CD4-positive, CD25-positive, alpha-beta regulatory T cell (primary cell): ENCODE measurements at places on chromosomes 12 and 14.

GRCh38 chr12:53222806-53223261 lies 9.2 kb downstream of the RARG start:
- no peak for DNase-seq

DNA sequence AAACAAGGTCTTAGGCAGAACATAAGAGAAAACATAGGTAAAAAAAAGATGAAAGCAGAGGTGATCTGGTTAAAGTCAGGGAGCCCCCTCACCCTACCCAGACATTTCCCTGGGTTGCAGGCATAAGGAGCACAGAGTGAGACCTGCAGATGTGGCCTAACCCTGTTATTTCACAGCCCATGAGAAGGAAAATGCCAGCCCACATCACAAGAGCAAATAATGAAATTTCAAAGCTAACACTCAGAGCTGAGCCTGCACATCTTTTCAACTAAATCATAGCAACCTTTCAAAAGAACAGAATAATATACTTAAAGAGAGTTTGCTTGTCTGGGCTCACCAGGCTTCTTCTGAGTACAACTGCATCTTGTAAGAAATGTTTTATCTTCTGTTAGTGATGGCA lies 295.4 kb downstream of the RPAP3 start:
- DNase-seq, result no peak

DNA sequence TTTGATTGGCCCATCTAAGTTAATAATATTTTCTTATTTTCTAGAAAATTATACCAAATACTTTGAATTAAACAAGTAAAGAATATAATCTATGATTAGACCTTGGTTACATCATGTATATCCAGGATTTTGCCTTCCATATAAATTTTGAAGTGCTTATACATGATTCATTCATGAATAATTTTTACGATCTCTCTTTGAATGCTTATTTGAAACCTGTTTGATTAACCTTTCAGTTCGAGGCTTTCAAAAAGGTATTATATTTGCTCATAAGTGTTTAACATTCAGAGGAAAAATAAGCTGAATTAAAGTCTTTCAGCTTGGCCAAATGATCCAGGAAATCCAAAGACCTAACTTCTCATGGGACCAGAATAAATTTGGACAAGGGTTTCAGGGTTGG lies 495.2 kb upstream of the GARIN6 start:
- DNase-seq, result no peak

GRCh38 chr14:97724265-97724731 lies 927.1 kb downstream of the VRK1 start:
- DNase-seq, result peak; percentile 86

DNA sequence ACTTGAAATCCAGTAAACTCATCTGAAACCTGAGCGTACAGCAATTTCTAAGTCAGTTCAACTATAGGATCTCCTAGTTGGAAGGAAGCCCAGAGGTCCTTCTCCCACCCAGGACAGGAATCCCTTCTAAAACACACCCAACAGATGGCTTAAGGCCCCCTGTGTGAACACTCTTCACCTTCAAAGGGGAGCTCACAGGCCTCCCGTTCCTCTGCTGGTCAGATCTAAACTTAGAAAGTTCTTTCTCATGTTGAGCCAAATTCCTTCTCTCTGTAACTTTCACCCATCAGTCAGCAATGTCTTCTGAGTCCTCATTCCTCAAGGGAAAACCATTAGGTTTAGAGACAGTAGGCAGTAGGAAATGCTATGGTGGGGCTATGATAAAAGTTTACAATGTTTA lies 355.2 kb downstream of the PCNX1 start:
- no peak for DNase-seq

- no peak for DNase-seq
Measured at GRCh38 chr12:129830796-129831195, 73.0 kb downstream of the TMEM132D start.

DNA sequence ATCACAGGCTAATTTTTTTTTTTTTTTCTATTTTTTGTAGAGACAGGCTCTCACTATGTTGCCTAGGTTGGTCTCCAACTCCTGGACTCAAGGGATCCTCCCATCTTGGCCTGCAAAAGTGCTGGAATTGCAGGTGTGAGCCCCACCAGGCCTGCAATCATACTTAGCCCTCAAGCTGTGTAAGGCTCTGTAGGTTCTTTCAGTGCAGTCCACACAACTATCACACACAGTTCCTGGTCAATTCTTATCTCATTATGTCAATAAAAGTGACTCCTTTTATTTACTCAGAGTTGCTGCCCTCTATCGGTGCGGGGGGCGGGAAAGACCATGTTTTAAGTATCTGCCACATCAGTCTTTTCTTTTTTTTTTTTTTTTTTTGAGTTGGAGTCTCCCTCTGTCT lies 29.0 kb downstream of the SLC2A3 start:
- DNase-seq, result no peak

DNA sequence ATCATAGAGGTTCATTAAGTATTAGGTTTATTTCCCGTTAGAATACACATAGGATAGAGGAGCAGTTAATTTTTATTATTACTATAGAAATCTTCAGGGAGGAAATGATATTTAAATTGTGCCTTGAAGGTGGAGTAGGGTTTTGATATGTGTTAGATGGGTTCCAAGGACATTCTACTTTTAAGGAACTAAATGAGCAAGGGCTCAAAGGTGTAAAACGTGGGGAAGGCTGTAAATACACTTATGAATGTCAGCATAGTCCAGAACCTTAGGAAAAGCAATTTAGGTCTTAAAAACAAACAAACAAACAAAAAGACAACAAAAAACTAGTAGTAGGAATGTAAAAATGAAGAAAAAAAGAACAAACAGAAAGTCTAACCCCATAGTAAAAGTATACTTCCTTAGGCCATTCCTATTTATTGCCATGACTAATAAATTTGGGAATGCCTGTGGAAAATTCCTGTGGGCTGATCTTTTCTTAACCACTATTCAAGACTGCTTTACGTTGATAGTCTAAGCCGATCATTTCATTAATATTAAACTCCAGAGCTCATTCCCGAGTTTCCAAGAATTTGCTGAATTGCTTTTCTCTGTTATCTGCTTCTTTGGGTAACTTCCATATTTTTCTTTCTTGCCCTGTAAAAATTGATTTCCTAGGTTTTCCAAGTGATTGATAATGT lies 180.3 kb downstream of the RAD51B start:
- DNase-seq, result no peak

DNA sequence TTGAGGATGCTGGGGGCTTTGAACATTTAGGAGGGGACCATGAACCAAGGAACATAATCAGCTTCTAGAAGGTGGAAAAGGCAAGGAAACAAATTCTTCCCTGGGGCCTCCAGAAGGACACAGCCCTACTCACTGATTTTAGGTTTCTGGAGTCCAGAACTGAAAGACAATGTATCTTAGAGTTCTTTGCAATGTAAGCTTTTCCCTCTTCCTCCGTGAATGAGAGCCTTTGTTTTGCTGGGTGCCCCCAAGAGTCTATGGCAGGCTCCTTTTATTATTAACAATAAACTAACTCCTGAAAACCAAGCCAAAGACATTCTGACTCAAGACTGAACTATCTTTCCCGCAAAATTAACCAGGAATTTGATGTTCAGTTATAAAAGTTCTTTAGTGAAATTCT lies 204.1 kb downstream of the STXBP6 start:
- DNase-seq, result no peak

GRCh38 chr12:127381681-127382080 lies 885.3 kb upstream of the TMEM132C start:
- DNase-seq, result no peak

- no peak for DNase-seq
Measured at GRCh38 chr12:16300122-16300521, 22.6 kb upstream of the SLC15A5 start.

DNA sequence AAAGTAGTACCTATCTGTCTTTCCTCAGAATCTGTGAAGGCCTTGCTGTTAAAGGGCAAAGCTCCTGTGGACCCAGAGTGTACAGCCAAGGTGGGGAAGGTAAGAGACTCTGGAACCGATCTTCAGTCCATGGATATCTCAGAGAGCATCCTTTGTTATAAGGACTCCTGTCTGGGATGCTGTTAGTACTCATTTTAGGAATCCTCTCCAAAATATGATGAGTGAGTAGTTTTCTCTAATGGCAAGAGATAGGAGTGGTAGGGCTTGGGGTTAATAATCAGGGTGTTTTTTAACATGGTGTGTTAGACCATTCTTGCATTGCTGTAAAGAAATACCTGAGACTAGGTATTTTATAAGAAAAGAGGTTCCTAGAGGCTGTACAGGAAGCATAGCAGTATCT lies 1.9 kb downstream of the PARP2 start:
- DNase-seq, result no peak

DNA sequence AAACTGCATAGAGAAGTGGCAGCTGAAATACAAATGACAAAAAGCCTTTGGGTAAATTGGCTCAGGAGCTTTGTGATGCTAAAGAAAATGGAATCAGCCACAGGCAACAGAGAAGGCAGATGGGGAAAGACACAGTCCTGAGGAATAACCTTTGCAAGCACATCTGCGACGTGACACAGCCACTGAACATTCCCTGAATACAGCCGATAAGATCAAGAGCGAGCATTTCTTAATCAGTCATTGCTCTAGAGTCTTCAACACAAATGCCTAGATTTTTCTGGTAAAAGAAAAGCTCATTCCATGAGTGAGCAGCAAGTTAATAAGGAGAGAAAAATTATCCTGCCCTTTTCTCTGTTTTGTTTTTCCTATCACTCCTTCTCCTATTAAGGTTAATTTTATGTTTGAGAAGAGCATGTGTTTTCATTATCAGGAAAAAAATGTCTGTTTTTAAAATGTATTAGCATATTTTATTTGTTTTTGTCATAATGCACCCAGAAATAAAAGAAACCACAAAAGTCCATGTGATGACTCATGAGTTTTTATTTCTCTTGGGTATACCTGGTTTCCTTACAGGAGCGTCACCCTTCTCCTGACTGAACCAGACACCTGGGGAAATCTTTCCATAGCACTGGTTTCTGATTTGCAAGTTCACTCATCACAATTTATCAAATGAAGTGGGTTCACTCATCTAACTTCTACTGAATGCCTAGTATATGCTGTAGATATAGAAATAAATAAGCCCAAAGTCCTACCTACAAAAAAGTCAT lies 45.4 kb upstream of the PCED1B start:
- DNase-seq, result no peak

GRCh38 chr14:20530771-20531571 lies 25.6 kb downstream of the RNASE10 start:
- peak; percentile 53 for DNase-seq

- DNase-seq, result no peak
Measured at GRCh38 chr14:36091096-36091495, 85.4 kb downstream of the PTCSC3 start.

- no peak for DNase-seq
Measured at GRCh38 chr12:22609501-22609900, 15.5 kb upstream of the ETNK1 start.

- DNase-seq, result no peak
Measured at GRCh38 chr12:107955966-107956643, 173.0 kb upstream of the WSCD2 start.

- no peak for DNase-seq
Measured at GRCh38 chr12:121577443-121578180, 3.2 kb downstream of the KDM2B start.

DNA sequence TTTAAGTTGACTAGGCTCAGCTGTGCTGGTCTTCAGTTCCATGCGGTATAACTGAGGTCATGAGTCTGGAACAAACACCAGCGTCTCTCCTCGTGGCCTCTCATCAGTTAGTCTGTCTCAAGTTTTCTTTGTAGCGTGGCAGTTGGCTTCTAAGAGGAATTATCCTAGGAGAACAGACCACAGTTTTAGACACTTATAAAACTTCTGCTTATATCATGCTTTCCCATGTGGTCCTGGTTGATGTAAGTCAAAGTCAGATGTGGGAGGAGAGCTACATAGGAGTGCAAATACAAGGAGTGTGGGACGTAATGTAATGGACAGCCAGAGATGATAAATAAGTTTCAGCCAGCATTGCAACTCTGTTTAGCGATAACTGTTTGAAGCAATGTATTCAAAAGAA lies 14.8 kb downstream of the PLEKHA5 start:
- DNase-seq, result no peak

DNA sequence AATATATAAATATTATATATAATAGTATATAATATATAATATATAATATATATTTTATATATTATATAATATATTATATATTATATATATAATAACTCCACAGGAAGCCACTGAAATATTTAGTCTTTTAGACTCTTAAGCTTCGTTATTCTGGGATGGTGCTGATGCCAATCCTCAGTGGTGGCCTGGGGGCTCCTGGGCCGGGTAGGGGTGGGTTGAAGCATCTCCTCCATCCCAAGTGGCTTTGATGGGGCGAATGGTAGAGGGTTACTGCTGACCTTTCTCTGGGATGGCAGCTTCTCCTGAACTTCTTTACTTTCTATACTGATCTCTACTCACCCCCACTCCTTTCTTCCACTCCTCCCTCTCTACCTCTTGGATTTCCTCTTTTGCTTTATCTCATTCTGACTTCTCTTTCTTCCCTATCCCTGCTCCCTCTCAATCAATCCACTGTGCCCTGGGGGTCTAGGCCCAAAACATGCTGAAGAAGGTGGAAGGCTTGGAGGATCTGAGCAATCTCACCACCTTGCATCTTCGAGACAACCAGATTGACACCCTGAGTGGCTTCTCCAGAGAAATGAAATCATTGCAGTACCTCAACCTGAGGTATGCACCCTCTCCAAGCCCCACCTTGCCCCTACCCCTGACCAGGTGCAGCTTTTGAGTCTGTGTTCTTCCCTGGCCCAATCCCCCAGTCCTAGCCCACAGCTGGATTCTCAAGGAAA lies 4.8 kb upstream of the ENO2 start:
- DNase-seq, result no peak

- no peak for DNase-seq
Measured at GRCh38 chr14:100623557-100623956, 36.3 kb upstream of the BEGAIN start.

GRCh38 chr14:72565917-72566316 lies 328.0 kb downstream of the DPF3 start:
- no peak for DNase-seq

DNA sequence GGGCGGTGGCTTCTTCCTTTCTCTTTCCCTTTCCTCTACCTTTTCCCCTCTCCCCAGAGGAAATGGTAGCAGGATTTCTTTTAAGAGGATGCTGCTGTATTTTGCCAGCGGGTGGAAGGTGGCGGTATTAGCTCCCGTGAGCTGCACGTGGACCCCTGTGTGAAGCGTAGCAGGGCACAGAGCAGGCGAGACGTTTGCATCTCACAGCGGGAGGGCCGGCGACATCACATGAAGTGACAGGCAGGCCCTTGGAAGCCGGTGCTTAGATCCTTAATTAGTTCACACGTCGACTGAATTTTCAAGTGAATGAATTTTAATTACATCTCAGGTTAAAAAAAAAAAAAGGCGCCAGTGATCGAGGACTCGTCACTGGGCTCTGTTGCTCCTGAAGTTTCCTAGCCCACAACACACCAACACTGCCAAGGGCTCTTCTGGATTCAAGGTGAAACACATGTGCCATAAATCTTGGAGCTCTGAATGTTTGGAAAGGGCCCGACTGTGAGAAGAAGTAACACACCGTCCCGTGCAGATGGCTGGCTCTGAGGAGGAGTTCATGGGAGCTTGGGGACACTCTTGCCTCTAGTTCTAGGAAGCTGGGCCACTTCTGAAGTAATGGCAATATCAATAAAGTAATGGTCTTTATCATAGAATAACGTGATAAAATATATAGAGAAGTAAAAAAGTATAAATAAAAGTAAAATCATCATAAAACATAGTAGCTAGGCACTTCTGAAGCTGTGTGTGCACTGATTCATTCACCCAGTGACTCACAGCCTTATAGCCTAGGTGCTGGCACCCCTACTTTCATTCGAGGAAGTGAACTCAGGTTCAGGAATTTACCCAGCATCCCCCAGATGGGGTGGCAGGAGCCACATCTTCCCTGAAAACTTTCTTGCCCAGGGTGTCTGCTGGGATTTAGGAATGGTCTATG lies 75.3 kb downstream of the AACS start:
- DNase-seq, result no peak
